ENCODE measurements at places on chromosomes 2 and 18.

- no peak for DNase-seq
- no peaks in the 10 kb centered on the region for H3K36me3 ChIP-seq
- H3K4me3 ChIP-seq: no peak overlapping the region
Measured at GRCh38 chr2:53633441-53633840, 134.2 kb upstream of the CHAC2 start.

GRCh38 chr2:174153757-174154680, 94.3 kb downstream of the OLA1 start:
- H3K36me3 ChIP-seq: no peaks in the 10 kb centered on the region
- H3K27ac ChIP-seq: no peak overlapping the region
- no peak for DNase-seq
- H3K27me3 ChIP-seq: no peaks in the 10 kb centered on the region
- no peak overlapping the region for H3K4me3 ChIP-seq

GRCh38 chr2:119393971-119394748, 27.4 kb downstream of the DBI start:
- peaks cover 9% of the 10 kb centered on the region for H3K27me3 ChIP-seq
- no peaks in the 10 kb centered on the region for H3K36me3 ChIP-seq
- DNase-seq: no peak
- no peaks in the 10 kb centered on the region for H3K4me1 ChIP-seq
- no peak overlapping the region for H3K27ac ChIP-seq
- H3K4me3 ChIP-seq: no peak overlapping the region

DNA sequence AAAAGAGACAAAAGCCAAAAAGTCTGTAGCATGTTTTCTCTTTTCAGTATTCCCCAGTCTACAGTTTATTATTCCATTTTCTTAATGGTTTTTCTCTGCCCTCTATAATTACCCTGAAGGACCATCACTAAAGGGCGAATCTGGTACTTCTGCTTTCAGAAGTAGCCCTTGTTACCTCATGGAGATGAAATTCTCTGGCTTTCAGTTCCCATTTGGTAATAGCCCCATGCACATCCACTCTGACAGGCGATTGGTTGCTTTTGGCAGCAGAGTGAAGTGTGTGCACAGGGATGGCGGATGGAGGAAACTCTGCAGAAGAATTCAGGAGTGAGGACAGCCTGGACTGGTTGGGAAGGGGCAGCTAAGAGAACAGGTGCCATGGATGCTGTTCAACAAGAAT, 66.3 kb upstream of the NABP1 start:
- H3K36me3 ChIP-seq: no peaks in the 10 kb centered on the region
- H3K27me3 ChIP-seq: no peaks in the 10 kb centered on the region
- no peak overlapping the region for H3K27ac ChIP-seq
- no peaks in the 10 kb centered on the region for H3K4me1 ChIP-seq

GRCh38 chr2:210901326-210901725, 344.9 kb downstream of the CPS1 start:
- no peak for DNase-seq
- H3K36me3 ChIP-seq: no peaks in the 10 kb centered on the region
- H3K27me3 ChIP-seq: no peaks in the 10 kb centered on the region
- no peak overlapping the region for H3K4me3 ChIP-seq
- no peak overlapping the region for H3K27ac ChIP-seq

GRCh38 chr18:8603663-8604520, 5.3 kb upstream of the RAB12 start:
- H3K4me1 ChIP-seq: peaks cover 15% of the 10 kb centered on the region
- H3K27ac ChIP-seq: no peak overlapping the region
- DNase-seq: no peak

GRCh38 chr2:151096235-151096634, 165.4 kb downstream of the RBM43 start:
- H3K36me3 ChIP-seq: no peaks in the 10 kb centered on the region
- DNase-seq: no peak
- H3K27ac ChIP-seq: no peak overlapping the region
- H3K27me3 ChIP-seq: no peaks in the 10 kb centered on the region
- H3K4me3 ChIP-seq: no peak overlapping the region

DNA sequence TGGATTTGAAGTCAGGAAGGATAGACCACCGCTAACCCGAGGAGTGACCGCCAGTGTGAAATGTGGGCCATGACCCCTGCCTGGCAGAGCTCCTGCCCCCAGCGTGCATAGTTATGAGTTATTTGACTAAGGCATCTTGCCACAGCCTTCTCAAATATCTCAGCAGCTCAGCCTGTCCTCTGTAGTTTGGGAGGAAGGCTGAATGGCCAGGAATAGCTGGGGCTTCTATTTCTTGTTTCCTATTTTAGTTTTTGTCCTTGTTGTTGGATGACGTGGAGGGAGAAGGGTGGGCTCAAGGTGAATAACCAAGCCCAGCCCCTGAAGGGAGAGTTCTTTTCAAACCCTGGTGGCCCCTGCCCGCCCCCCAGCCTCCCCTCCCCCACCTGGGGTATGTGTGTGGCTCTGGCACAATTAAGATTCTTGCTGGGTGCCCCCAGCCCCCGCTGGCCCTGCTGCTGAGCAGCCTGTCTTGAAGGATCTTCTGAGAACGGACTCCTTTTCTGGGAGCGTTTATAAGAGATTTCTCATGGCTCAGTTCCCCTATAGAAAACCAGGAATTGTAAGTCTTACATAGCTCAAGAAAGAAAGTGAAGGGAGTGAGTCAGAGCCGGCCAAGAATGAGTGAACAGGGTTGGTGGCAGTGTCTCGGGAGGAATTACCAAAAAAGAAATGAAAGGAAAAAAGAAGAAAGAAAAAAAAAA, 157.4 kb downstream of the GLI2 start:
- H3K27me3 ChIP-seq: no peaks in the 10 kb centered on the region
- DNase-seq: no peak
- no peak overlapping the region for H3K27ac ChIP-seq

DNA sequence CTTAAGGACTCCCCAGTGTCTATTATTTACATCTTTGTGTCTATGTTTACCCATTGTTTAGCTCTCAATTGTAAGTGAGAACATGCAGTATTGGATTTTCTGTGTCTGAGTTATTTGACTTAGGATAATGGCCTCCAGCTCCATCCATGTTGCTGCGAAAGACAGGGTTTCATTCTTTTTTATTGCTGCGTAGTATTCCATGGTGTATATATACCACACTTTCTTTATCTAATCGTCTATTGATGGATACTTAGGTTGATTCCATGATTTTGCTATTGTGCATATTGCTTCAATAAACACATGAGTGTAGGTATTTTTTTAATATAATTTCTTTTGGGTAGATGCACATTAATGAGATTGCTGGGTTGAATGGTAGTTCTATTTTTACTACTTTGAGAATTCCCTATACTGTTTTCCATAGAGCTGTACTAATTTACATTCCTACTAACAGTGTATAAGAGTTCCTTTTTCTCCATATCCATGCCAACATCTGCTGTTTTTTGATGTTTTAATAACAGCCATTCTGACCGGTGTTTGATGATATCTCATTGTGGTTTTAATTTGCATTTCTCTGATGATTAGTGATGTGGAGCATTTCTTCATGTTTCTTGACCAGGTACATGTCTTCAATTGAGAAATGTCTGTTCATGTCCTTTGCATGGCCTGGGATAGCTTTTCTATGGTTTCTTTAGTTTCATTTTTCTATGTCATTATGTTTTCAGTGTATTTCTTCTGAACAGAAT, 21.8 kb downstream of the MTCL1 start:
- no peaks in the 10 kb centered on the region for H3K4me1 ChIP-seq
- no peak overlapping the region for H3K27ac ChIP-seq
- H3K27me3 ChIP-seq: no peaks in the 10 kb centered on the region
- H3K4me3 ChIP-seq: no peak overlapping the region
- no peak for DNase-seq
- no peaks in the 10 kb centered on the region for H3K36me3 ChIP-seq

GRCh38 chr2:9274701-9275343, 68.2 kb downstream of the ASAP2 start:
- no peaks in the 10 kb centered on the region for H3K36me3 ChIP-seq
- H3K4me3 ChIP-seq: no peak overlapping the region
- H3K27ac ChIP-seq: no peak overlapping the region
- H3K27me3 ChIP-seq: no peaks in the 10 kb centered on the region
- DNase-seq: no peak

DNA sequence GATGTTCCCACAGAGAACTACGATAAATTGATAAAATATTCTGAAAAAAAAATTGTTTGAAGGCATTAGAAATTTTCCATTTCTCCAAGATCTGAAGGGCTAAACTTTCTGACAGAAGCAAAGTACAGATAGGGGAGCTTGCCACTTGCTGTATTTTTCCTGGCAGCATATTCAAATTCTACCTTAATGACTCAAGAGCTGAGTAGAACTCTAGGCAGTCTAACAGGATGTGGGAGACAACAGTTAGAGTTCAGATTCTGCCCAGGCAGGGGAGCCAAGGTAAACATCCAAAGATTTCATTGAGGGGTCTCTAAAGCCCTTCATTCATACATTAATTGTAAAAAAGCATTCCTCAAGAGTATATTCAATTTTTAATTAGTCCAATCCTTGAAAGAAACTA, 46.0 kb upstream of the RIT2 start:
- no peak for DNase-seq
- H3K27ac ChIP-seq: no peak overlapping the region
- H3K36me3 ChIP-seq: no peaks in the 10 kb centered on the region
- H3K27me3 ChIP-seq: no peaks in the 10 kb centered on the region
- no peaks in the 10 kb centered on the region for H3K4me1 ChIP-seq

DNA sequence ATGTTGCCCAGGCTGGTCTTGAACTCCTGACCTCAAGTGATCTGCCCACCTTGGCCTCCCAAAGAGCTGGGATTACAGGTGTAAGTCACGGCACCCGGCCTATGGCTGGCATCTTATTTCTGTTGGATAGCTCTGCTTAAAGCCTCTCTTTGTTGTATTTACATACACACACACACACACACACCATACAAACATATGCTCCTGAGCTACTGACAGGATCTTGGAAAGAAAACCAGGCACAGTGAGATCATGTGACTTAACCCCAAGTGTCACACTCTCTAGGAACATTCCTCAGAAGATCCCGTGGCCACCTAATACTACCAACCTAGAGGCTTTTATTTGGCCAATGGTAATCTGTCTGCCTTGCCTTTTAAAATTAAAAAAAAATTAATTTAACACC, 85.1 kb upstream of the HAAO start:
- no peak overlapping the region for H3K27ac ChIP-seq
- H3K36me3 ChIP-seq: no peaks in the 10 kb centered on the region
- no peaks in the 10 kb centered on the region for H3K27me3 ChIP-seq
- peaks cover 14% of the 10 kb centered on the region for H3K4me1 ChIP-seq
- H3K4me3 ChIP-seq: no peak overlapping the region

Data from T-cell (primary cell).